NCI-H524 treated with DMSO at 0.1 percent for 48 hours (cell line): ENCODE measurements at places on chromosomes 11 and 22.

- no peak for DNase-seq
These were observed 739 bp upstream of the C1QTNF5 start for GRCh38 chr11:119341222-119342022.

DNA sequence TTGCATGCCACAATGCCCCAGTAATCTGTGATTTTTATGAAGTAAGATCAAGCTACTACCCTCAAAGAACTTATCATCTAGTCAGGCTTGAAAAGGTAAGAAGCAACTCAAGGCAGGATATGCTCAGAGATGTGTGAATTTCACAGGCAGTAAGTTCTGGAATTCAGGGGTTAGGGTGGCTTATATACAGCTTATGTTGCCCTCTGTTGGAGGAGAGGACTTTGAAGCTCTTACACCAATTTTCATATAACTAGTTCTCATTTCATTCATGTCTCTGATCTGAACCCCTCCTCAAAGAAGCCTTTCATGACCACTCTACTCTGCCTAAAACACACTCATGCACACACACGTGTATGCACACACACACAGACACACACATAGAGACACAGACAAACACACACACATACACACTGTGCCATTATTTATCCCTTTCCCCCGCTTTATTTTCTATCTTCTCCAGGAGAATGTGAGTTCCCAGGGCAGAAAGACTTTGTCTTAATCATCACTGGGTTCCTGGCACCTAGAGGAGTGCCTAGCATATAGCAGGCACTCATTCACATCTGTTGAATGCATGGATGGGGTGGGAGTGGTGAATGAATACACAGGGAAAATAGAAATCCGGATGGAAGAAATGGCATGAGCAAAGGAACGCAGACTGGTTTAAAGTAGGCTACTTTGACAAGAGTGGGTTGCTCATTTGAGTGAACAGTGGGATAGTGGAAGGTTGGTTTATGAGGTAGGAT, 220.7 kb upstream of the ZBED5 start:
- DNase-seq, result no peak

- DNase-seq, result no peak
These were observed 3.1 kb upstream of the PARVB start for GRCh38 chr22:44020981-44021380.

DNA sequence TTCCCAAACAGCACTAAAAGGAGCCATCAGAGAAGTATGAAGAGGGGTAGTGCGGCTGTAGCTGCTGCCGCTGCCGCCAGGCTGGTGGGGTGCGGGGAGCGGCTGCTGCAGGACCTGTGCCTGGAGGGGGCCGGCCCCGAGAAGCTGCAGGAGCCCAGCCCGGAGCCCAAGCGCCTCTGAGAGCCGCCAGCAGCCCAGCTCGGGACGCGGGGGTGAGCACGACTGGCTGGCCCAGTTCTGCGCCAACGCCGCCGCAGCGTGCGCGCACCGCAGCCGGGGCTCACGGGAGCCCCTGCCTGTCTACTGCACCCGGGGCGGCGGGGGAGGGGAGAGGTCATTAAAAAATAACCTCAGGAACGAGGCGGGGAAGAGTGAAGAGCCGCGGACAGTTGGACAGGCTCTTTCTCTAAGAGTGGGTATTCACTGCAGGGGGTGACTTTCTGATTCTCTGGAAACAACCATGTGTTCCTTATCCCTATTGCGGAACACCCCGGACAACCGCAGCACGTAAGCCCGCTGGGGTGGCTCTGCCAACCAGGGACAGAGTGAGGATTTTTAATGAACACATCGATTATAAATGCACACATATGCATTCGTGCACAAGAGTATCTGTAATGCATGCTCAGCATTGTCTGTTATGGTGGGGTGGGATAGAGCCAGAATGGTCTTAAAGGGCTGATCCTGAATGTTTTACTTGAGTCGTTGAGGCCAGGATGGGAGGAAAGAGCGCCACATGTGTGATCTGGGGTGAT, 453 bp downstream of the GAS2 start:
- no peak for DNase-seq

GRCh38 chr11:72334651-72335050, 90.7 kb upstream of the PHOX2A start:
- no peak for DNase-seq

GRCh38 chr11:75346912-75347647, 4.4 kb downstream of the ARRB1 start:
- no peak for DNase-seq

DNA sequence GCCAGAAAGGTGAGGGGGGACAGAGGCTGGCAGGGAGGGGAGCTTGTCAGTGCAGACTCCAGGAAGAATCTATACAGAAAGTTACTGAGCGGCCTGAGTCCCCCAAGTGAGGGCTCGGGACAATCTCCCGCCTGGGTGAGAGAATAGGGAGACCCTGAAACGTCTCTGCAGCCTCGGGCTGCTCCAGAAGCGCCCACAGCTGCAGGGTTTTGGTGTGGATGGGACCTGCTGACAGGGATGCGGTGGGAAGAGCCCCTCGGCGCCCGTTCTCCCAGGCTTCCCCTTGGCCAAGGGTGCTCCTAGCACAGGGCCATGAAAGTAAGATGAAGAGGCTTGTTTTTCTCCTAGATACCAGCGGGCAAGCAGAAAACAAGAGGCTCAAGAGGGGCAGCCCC, 743 bp upstream of the RCE1 start:
- no peak for DNase-seq

DNA sequence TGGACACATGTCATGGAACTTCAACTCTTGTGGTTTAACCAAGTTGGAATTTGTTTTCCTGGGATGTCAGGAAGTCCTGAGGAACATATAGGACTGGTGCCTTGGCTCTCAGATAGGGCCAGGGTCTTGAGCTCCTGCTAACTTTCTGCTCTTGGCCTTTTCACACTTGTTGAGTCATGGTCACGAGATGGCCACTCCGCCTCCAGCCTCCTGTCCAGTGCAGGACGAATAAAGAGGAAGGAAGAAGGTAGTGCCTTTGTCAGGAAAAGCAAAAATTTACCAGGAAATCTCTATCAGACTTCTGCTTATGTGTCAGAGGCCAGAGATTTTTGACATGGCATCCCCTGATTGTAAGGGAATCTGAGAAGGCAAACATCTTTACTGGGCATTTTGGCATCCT, 89.1 kb upstream of the ARHGAP20 start:
- DNase-seq, result no peak

- no peak for DNase-seq
These were observed 11.3 kb downstream of the EED start for GRCh38 chr11:86255896-86256295.

DNA sequence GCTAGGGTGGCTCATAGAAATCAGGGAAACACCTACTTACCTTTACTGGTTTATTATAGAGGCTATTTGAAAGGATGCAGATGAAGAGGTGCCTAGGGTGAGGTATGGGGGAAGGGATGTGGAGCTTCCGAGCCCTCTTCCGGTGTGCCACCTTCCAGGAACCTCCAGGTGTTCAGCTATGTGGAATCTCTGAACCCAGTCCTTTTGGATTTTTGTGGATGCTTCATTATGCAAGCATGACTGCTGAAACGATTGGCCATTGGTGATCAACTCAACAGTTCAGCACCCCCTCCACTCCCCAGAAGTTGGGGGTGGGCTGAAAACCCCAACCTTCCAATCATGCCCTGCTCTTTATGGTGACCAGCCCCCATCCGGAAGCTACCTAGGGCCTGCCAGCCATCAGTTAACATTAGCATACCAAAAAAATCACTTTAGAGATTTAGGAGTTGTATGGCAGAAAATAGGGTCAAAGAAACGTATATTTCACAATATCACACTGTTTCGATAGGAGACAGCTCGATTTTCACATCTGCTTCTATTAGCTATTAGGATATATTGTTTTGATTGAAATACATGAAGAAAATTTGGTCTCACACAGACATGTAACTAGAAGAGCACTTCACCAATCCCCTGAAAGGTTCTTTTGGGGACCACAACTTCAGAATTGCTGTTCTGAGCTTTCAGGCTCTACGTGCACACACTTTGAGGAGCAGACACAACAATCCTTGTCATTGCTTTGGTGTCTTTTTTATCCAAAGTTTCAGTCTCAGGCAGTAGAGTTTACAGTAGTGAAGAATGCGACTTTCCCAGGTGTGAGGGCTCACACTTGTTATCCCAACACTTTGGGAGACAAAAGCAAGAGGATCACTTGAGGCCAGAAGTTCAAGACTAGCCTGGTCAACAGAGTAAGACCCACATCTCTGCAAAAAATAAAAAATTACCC, 3.3 kb upstream of the POLR2G start:
- no peak for DNase-seq

GRCh38 chr11:72338741-72339140, 94.8 kb upstream of the PHOX2A start:
- no peak for DNase-seq

DNA sequence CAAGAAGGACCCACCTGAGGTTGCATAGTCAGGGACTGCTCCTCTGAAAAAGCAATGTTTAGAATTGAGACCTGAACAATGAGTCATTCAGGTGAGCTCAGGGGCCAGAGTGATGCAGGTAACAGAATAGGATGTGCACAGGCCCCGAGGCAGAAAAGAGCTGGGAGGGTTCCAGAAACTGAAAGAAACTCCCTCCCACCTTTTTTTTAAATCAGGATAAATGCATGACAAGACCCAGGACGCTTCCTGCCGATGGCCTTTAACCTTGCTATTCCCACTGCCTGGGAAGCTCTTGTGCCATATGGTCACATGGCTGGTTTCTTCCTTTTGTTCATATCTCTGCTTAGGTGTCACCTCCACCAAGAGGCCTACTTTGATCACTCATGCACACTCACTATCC, 214.2 kb upstream of the ZBED5 start:
- no peak for DNase-seq
